ENCODE measurements at places on chromosomes 12 and 14.

DNA sequence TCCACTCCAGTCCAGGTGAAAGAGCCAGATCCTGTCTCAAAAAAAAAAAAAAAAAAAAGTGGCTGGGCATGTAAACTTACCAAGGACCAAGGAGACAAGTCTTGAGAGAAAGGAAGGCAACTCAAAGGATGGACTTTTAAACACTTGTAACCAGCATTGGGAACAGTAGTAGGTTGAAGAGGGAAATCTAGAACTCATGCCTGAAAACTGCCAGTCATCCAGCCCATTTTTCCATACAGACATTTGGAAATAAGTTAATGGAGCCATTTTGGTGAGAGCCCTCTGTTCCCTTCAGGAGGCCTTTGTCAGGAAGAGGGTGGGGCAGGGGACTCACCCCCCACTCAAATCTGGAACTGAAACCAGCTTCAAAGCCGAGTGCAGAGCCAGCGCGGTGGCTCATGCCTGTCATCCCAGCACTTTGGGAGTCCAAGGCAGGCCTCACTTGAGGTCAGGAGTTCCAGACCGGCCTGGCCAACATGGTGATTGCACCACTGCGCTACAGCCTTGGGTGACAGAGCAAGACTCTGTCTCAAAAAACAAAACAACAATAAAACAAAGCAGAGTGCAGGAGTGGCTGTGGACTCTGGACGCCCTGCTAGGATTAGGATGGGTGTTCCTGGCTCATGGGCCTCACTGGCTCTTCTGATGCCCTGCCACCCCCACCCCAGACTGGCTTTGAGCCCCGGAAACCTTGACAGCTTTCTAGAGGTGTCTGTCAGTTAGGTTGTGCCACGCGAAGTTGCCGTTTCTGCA, 1.6 kb upstream of the MLXIP start:
- DNase-seq: no peak

DNA sequence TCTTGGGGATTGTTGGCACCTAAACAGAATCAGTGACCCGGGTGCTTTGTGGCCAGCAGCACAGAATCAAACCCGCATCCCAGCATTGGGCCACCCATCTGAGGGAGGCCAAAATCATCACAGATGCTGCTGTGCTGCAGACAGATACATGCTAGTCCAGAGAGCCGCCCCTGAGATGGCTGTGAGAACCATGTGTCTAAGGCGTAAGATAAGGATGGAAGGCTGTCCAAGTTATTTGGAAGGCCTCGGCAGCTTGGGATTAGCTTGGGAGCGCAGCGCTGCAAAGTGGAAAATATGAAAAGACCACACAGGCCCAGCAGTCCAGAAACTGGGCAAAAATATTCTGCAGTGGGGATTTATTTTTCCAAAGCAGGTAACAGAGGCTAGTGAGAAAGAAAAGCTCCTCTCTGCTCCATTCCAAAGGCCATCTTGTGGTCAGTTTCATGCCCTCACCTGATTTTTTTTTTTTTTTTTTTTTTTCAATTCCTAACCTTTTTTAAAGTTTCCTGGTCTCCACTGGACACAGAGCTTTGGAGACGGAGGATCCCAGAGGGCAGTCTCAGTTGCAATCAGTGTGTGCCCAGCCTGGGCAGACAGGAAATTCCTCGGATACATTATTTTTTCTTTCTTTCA, 178.9 kb upstream of the BCL2L14 start:
- no peak for DNase-seq

GRCh38 chr12:58920102-58920960, at the start of gene LRIG3:
TSS of gene LRIG3 (minus strand) at chr12:58920504. CDS start at chr12:58920235, 269 bp downstream.
- peak; percentile 55 for DNase-seq

DNA sequence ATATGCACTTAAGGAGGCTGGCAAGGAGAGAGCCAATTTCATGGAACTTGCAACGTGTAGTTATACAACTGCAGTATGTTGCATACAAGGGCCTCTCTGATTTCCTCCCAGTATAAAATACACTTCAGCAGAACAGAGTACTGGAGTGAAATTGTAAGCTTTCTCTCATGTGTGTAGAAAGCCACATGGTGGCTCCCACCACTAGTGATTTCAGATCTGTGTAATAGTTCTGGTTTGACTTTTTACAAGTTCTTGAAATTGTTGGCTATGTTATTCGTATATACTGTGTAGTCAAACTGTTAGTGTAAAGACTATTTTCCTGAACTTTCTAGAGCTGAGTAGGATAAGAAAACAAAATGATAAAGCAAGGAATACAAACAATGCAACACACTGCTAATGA, 16.4 kb upstream of the LMO3 start:
- no peak for DNase-seq

- no peak for DNase-seq
Observed at GRCh38 chr14:85856430-85856829, 326.5 kb downstream of the FLRT2 start.

GRCh38 chr12:131000000-131000486, 46.3 kb downstream of the ADGRD1 start:
- DNase-seq: no peak

- peak; percentile 96 for DNase-seq
Observed at GRCh38 chr12:103560604-103561101, 26.4 kb upstream of the STAB2 start.

DNA sequence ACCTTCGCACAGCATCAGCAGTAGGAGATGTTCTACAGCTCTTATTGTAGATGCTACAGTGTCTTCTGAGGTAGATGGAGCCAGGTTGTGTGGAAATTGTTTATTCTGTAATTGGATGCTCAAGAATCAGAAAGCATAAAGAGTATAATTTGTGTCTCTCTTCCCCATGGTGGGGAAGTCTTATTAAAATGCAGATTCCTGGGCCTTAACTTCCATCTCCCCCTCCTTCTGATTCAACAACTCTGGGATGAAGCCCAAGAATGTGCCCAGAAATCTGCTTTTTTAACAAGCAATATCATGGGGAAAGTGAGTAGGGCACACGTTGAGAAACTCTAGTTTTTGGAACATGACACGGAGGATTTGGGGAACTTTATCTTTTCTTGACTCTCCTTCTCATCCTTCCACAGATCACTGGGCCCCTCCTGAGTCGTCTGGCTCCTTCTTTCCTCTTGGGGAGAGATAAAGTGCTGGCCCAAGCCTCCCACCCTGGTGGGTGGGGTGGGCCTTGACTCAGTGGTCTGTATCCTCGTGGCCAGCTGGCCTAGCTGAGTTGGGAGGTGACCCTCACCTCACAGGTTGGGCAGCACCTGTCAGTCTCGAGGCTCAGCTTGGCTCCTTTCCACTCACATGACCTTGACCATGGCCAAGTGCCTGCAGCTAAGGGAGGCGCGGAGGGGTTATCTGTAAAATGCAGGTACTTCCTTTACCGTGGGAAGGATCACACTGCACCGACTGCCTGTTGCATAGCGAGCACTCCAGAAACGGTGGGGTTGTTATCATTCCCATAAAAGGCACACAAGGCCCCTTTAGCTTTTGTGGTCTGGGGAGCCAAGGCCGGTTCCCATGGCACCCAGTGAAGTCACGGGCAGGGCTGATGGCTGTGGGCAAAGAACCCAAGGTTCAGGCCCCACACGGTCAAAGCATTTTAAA, 141.9 kb downstream of the CHST11 start:
- no peak for DNase-seq

DNA sequence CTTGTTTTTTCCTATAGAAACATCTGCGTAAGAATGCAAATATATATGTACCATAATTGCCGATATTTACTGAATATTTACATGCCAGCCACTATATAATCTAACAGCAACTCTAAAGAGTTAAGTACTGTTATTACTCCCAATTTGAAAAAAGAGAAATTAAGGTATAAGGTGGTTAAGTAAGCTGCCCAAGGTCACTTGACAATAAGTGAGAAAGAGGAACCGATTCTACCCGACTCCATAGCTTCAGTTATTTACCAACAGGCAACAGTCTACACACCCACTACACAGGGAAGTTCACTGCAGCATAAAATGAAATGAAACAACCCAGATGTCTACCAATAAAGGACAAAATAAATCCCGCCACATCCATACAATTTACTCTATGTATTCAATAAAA, 1.1 kb downstream of the MIS18BP1 start:
- no peak for DNase-seq

- peak; percentile 19 for DNase-seq
Observed at GRCh38 chr14:59126714-59127436, 61.6 kb upstream of the DAAM1 start.

DNA sequence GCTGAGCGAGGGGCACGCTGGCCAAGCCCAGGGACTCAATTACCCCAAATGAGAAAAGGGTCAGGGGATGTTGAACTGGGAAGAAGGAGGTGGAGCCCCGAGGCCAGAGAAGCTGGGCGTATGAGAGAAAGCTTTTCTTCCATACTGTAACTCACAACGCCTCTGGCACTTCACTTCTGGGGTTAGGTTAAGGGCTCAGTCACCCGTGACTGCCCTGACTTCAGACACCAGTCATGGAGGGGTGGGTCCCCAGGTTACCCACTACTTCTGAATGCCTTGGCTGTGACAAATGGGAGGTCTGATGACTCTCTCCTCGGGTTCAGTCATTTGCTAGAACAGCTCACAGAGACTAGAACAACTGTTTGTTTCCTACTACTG, 5.5 kb upstream of the GPR132 start:
- DNase-seq: no peak

DNA sequence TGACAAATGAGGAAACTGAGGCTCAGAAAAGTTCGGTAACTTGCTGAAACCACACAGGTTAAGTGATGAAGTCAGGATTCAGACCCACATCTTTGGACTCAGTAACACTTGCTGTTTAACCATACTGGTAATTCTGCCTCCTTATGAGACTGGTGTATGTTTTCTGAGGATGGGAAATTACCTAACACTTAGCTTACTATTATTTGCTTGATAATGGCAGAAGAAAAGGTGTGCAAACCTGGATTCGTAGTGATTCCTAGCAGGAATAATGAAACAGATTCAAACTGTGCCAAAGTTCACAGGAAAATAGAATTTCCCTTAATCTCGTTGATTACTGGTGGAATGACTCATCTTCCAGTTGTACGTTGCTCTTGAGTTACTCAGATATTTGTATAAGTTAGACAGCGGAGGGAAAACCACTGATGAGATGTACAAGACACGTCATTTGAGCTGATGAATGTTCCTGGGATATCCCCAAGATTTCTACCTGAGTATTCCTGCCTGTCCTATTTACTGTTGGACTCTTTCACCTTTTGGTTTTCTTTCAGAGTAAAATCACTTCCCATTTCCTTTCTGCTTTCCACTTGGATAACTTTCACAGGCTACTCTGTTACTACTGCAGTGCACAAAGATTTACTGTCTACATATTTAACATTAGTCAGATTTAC, 37.5 kb downstream of the PRORP start:
- peak; percentile 97 for DNase-seq

GRCh38 chr12:128047266-128048060, 219.5 kb upstream of the TMEM132C start:
- DNase-seq: no peak

GRCh38 chr14:31945074-31945613, 132.0 kb upstream of the ARHGAP5 start:
- DNase-seq: no peak
